Muscle of leg (tissue), 16 donors: ENCODE measurements at places on chromosomes 7 and 10.

DNA sequence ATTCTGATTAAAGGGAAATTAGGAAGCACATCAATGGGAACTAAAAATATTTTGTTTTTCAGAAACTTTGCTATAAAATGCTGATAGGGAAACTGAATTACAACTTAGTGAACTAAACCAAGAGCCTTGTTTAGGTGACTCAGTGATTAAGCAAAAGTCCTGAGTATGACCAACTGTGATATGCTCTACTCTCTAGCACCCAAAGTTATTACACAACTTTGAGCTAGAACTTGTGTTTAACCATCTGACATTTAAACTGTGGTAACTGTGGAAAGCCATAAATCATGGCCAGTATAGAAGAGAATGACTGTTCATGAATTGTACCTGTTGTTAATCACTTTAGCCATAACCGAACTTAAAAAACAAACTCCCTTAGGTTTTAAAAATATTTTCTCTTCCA, 127.4 kb downstream of the ZNF365 start:
- no peak for DNase-seq

DNA sequence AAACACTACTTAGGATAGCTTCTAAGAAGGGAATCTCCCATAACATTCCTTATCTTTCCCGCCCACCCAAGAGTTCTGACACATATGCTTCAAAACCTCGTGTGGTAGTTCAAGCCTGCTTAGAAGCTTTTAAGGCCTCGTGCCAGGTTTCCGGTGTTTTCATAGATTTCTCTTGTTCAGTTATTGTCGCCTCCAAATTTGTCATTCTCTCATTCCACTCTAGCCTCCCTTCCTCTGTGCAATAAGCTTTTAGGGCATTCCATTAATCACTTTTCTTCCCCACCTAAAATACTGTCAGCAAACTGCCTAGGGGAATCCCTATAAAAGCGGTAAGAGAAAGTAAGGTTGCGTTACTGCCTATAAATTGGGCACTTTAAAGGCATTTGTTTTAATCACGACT, 718 bp upstream of the BPGM start:
- peak; percentile 53 for DNase-seq

DNA sequence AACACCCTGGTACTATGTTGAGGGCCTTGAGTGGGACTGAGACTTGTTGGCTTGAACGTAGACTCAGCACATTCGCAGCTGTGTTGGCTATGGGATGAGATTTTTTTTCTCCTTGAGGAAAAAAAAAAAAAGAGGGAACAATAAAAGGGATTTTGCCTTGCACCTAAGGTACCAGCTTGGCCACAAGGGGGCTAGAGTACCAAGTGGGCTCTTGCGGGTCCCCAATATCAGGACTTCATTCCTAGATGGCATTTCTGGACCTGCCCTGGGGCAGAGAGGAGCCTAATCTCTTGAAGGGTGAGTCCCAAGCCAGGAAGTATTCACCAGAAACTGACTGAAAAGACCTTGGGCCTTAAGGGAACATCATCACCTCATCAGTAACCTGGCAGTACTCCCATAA, 1083.6 kb upstream of the PHF14 start:
- no peak for DNase-seq

DNA sequence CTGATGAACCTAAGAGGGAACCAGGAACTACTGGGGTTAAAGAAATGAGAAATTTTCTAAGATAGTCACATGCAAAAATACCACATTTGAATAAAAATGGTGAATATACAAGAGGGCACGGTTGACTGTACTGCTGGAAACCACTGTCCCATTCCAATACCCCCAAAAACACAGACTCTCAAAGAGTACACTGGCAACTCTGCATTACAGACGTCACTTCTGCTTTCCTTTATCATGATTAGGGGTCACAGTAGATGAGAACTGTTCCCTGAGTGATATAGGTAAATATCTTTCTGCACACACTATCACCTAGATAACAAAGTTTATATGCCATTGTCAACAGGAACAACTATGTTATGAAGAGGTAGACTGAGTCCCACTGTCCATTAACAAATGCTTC, 69.5 kb downstream of the RAPGEF5 start:
- DNase-seq: no peak
